ENCODE measurements at places on chromosomes 2 and 18.

- no peak for DNase-seq
These were observed 17.1 kb upstream of the VPS4B start for GRCh38 chr18:63439334-63439733.

- DNase-seq = no peak
These were observed 65.9 kb downstream of the CAB39 start for GRCh38 chr2:230778350-230779063.

GRCh38 chr2:198314559-198315153 lies 510.3 kb downstream of the PLCL1 start:
- DNase-seq = peak; percentile 21

- no peak for DNase-seq
These were observed 188.4 kb downstream of the KCNS3 start for GRCh38 chr2:18066894-18067293.

DNA sequence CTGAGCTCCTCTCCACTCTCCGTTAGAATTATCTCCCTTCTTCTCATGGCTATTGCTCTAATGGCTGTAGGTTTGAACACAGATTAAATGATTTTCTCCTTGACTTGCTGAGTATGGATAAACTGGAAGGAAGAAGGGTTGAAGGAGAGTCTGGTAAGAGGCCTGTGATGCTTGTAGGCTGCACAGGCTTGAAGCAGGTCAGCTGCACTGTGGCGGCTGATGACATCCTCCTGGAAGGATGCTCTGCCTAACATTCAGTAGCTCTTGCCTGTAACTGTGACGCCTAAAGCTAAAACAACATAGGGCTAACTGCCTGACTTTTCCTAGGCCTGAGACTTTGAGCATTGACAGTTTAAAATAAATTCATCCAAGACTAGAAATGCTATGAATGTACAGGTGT lies 166.3 kb downstream of the MREG start:
- no peak for DNase-seq

- DNase-seq = no peak
These were observed 4.1 kb downstream of the KCNF1 start for GRCh38 chr2:10915731-10916276.

GRCh38 chr2:238920601-238921001 lies 72.7 kb downstream of the TWIST2 start:
- DNase-seq = no peak

Data from GM04503 (cell line).